GM23248 (cell line): ENCODE measurements at places on chromosomes 7 and 10. TPM values are rescaled to one million over a fixed set of nuclear protein-coding genes. Genes with fewer than 3 reads are reported as not detected.

TRPV6 gene
- total RNA-seq, result not detected in 2 replicates

FGFBP3 gene
- 0.13 and 0.32 TPM in 2 replicates for total RNA-seq

DNAAF5 gene
- 33.6 and 35.7 TPM in 2 replicates for total RNA-seq

VIM gene
- total RNA-seq, result 10,031 and 10,466 TPM in 2 replicates

LRRD1 gene
- not detected in 2 replicates for total RNA-seq

STEAP1B gene
- 31.6 and 45.1 TPM in 2 replicates for total RNA-seq
